DMS53 (cell line): ENCODE measurements at places on chromosomes 13 and 19.
A peak's percentile ranks its signal among the peaks of the same experiment; 100 is the strongest.

GRCh38 chr13:20701461-20701860 is 2.0 kb upstream of the IL17D start:
- no peak for DNase-seq

DNA sequence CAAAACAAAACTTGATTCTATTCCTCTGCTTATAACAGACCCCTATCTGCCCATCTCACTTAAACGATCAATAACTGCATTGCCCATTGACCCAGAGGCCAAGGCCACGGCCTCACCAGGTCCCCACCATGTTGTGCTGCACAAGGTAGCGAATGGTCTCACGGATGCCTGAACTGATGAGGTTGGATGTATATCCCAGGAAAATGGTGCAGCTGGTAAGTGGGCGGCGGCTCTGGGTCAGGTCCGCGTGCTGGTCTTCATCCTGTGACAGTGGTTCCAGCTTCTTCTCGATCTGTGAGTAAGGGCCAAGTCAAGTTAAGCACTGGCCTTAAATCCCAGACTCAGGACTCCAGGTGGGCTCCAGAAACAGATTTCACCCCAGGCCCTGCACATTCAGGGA is 1.6 kb downstream of the DHPS start:
- no peak for DNase-seq

DNA sequence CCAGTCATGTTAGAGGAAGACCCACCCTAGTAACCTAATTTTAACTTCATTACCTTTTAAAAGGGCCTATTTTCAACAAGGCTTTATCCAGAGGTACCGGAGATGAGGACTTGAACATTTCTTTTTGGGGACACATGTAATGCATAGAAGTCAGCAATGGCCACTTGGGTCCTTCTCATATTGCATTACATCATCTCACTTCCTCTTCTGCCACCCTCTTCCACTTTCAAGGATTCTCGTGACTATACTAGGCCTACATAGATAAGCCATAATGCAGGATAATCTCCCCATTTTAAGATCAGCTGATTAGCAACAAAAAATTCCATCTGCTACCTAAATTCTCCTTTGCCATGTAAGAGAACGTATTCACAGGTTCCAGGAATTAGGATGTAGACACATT is 557.2 kb downstream of the KCTD12 start:
- DNase-seq = no peak

DNA sequence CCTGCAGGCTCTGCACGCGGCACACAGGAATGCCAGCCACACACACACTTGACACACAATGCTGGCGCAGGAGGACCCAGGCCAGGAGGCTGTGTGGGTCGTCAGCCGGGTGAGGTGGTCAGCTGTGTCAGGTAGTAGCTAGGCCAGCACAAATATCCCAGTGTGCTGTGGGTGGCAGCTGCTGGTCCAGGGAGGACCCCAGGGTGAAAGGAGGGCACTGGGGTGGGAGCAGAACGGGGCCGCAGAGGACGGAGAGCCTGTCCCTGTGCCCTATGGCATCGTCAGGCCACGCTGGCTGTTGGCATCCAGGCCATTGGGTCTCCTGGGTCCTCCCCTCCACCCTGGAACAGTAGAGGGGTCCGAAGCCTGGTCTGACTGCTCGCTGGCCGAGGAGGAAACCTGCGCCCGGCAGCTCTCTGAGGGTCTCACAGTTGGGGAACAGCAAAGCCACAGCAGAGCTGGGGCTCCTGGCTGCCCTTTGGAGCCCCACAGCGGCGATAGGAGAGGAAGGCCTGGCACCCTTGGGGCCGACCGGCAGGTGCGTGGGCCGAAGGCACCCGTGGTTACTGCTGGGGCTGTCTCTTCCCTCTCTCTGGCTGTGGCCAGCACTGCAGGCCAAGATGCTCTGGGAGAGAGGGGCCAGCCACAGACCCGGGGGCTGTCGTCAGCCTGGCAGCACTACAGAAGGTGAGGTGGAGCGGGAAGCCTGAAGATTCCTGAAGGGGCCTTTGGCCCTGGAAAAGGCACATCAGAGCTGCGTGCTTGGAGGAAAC is 27.3 kb downstream of the C13orf46 start:
- no peak for DNase-seq

GRCh38 chr13:33364192-33364591 is 78.6 kb upstream of the STARD13 start:
- no peak for DNase-seq

- DNase-seq = no peak
Observed at GRCh38 chr19:52990759-52991418, 22.8 kb upstream of the ERVV-1 start.

DNA sequence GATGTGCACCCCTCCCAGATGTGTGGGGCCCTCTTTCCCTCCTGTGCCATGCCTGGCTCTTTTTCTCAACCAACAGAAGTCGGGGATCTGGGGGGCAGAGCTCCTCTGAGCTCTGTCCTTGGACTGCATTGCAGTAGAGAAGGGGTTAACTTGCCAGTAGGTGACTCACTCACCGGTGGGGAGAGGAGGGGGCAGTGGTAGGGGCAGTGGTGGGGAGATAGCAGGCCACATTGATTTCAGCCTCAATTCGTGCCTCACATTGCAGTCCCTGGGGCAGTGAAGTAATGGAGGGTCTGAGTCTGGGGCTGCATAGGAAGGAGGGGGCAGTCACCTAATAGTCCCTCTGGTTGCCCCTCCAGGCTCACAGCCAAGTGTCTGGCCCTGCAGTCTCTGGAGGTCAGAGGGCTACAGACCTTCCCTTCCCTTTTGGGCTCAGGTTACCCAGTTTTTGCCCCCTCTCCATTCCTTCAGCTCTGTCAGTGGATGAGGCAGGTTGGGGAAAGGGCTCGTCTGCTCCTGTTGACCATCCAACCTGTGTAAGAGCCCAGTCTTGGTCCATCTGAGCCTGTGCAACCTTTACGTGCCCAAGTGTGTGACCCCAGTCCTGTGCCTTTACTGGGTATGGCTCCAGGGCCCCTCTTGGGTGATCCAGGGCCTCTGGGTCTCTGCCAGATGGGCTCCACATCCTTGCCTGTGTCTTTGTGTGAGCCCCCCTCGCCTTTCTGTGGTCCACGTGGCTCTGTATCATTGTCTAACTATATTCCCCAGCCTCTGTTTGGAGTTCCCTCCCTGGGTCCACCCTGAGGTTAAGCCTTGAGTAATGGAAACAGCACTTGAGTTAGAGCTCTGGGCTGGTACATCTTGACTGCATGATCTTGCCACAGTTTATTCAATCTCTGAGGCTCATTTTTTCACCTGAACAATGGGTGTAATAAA is 13.0 kb downstream of the CIC start:
- peak; percentile 36 for DNase-seq

- peak; percentile 51 for DNase-seq
Observed at GRCh38 chr19:34430738-34431625, 2.8 kb downstream of the UBA2 start.

GRCh38 chr13:112052213-112052612 is 14.7 kb upstream of the SOX1 start:
- DNase-seq = no peak
